Activated CD4-positive, alpha-beta T cell treated with anti-CD3 and anti-CD28 coated beads, Interleukin-2, amount 10 ng/mL, durations not matched to agents 24 days and 14 days (primary cell): ENCODE measurements at places on chromosomes 3 and 15. TPM values are rescaled to one million over a fixed set of nuclear protein-coding genes. Genes with fewer than 3 reads are reported as not detected.

The EXOG gene
- total RNA-seq: 18.0 and 20.8 TPM in 2 replicates

The GOLGA6B gene
- not detected in 2 replicates for total RNA-seq

The SCAANT1 gene
- not detected in 2 replicates for total RNA-seq

DNA sequence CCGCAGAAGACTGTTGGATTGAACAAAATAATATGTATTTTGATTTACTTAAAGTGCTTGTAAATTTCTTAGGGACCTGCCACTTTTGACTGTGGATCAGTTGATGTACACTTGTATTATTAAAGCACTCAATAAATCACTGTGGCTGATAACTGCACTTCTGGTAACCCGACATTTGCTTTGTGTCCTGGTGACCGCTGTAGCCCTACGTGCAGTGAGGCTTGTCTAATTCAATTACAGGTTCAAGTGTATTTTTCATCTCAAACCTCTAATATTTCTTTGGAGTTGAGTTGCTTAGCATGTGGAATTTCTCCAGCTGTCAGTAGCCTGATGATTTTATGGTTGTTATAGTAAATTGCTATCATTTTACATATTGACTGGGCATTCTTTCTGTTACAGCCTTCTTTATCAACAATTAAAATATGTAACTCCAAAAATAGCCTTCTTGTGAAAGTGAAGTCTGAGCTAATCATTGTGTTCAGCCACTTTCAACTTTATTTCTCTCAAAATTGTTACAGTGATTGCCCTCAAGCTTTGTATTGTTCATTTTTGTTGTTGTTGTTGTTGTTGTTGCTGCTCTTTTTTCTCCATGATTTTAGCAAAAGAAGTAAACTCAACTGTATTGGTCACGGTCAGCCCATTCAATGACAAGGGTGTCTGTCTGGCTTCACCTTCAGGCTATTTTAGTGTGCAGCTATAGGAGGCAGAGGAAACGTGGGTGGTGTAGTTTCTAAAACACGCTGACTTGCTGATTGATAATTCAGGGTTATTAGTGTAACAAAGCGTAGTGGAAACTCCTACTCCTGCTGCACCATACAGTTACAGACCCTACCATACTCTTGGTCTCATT is 215.1 kb upstream of the UBE2E1 start:
- DNase-seq: no peak

DNA sequence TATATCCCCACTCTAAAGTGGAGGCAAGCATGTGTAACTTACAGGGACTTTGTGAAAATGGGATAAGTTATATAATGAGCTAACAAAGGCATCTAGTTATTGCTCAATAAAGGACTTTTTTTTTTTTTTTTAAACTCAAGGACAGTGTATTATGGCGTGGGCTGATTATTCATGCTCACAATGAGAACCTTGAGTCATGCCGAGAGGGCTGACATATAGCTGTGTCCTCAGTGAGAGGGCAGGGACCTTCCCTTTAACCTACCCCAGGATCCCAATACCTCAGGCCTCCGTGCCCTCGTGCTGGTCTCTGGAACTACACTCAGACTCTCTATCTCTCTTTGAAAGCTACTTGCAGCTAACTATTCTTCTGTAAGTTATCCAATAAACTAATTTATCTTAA is 319.9 kb upstream of the ICE2 start:
- no peak for DNase-seq

DNA sequence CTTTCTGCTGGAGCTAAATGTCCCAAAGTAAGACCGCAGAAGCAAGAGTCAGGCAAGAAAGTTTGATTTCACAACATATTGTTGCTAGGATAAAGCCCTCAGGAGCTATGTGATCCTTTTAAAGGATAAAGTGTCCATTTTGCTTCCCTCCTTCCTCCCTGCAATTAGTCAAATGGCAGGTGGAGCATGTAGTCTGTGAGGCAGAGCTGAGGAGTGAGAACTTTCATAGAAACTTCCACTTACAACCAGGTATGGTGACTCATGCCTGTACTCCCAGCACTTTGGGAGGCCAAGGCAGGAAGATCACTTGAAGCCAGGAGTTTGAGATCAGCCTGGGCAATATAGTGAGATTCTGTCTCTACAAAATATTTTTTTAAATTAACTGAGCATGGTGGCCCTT is 25.2 kb upstream of the RHCG start:
- DNase-seq: no peak

DNA sequence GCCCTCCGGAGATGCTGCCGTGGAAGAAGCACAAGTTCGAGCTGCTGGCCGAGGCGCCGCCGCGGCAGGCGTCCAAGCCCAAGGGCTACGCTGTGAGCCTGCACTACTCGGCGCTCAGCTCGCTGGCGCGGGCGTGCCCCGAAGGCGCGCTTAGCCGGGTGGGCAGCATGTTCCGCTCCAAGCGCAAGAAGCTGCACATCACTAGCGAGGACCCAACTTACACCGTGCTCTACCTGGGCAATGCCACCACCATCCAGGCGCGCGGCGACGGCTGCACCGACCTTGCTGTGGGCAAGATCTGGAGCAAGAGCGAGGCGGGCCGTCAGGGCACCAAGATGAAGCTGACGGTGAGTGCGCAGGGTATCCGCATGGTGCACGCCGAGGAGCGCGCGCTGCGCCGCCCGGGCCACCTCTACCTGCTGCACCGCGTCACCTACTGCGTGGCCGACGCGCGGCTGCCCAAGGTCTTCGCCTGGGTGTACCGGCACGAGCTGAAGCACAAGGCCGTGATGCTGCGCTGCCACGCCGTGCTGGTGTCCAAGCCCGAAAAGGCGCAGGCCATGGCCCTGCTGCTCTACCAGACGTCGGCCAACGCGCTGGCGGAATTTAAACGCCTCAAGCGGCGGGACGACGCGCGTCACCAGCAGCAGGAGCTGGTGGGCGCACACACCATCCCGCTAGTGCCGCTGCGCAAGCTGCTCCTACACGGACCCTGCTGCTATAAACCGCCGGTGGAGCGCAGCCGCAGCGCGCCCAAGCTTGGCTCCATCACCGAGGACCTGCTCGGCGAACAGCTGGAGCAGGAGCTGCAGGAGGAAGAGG is 1.3 kb downstream of the FAM43A start:
- peak; percentile 75 for DNase-seq
